Skin of body (tissue), 3 donors: ENCODE measurements at places on chromosomes 3 and 15. TPM values are rescaled to one million over a fixed set of nuclear protein-coding genes. Genes with fewer than 3 reads are reported as not detected.

DNA sequence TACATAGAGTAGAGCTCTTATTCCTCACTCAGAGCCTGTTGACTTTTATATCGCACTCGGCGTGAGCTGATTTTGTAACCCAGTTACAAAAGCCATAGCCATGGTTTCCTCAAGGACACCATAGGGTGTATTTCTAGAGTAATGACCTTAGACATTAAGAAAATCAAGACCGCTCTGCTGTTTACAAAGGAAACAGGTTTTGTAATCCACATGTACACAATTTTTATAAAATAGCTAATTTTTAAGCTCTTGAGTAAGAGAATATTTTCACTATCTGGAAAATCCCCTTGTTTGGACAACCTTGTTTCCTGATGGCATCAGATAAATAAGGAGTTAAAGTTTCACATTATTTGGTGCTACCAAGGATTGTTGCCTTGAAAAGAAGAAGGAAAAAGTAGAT lies 104.7 kb downstream of the PGPEP1L start:
- no peak for DNase-seq

- peak; percentile 48 for DNase-seq
Measured at GRCh38 chr15:89654847-89655805, at the start of gene KIF7. Gene KIF7, minus strand, starts transcription at chr15:89655467. Its CDS starts 2,537 bp downstream, at chr15:89652930.

- DNase-seq, result no peak
Measured at GRCh38 chr3:195466251-195466650, 23.4 kb upstream of the ACAP2 start.

DNA sequence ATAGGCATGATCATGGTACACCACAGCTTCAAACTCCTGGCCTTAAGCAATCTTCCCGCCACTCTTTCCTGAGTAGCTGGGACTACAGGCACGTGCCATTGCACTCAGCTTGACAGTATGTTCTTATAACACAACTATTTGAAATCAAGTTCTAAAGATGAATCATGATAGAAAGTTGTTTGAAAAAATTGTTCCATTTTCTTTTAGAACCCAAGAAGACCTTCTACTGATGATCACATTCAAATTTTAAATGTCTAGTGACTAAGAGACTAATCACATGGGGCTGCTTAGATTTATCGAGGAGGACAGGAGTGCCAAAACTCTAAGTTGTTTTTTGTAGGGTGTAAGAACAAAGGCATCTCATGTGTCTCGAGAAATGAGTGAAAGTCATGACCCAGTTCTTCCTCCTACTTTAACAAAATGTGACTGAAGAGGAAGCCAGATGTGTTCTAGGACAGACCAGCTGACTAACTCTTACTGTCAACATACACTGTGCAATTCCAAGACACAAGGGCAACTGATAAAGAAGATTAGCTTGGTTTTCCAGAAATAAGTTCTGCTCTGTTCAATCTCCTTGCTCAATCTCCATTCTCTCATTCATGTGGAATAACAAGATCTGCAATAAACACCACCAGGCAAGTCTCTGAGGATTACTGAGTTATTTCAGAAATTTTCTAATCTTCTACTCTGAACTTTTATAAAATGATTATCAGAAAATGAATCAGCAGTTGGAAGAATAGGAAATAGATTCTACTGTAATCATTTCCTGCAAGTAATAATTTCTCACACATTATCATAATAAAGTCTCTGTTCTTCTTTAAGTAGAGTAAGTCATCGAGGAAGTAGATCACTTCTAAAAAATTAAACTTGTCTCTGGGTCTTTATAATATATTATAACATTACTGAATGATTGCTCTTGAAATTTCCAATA lies 122.6 kb upstream of the CCNL1 start:
- peak; percentile 75 for DNase-seq

DNA sequence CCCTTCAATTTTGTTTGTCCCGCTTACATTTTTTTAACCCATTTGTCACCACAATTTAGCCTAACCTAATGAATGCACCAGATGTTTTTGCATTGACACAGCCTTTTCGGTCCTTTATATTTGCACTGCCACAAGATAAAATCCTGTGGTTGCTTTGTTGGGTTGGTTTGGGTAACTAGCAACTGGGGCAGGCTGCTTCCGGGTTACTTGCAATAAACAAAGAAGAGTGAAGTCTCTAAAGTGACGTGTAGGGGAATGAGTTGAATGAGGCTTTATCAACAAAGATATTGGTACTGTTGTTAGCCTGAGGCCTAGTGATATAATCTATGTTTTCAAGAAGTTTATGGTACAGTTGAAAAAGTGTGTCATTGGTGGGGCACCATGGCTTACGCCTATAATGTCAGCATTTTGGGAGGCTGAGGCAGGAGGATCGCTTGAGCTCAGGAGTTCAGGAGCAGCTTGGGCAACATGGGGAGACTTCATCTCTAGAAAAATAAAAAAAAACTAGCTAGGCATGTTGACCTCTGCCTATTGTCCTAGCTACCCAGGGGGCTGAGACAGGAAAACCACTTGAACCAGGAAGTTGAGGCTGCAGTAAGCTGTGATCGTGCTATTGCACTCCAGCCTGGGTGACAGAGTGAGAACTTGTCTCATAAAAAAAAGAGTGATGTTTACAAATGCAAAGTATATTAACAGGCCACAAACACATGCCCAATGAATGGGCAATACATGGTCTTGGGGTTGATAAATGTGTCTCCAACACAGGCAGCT lies 121.8 kb downstream of the OXSM start:
- no peak for DNase-seq

Gene ADGRG7
- total RNA-seq, result 0.10 TPM

DNA sequence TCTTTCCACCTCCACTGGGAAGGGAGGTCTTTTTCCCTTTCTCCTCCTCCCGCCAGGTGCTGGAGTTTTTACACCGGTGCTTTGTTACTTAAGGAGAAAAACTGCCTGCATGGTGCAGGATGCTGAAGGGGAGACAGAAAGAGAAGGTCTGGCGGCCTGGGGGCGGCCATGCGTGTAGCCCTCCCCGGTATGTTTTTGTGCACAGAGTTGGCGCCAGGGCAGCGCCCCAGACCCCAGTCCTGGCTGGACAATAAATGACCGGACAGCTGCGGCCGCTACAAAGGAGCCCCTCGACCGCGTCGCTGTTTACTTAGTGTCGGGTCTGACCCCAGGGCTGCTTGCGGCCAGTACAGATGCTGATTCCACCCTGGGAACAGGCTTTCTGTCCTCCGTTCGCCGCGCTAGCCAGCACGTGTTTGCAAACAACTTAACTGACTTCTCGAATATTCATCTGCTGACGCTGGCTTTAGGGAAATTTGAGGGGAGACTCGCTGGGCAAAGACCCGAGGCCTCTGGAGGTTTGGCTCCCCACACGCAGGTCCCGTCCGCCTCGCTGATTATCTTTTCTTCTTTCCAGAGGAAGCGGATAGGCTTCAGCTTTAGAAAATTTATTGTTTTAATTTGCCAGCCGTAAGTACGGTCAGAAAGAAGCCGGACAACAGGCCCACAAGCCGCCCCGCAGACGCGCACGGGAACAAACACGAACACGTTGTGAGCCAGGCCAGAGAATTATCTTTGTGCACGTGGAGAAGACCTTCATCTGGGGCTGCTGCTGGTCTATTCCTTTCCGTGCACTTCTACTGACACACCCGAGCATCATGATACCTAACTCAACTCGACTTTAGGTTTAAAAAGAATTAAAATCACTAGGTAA lies 46.9 kb downstream of the ZIC4 start:
- no peak for DNase-seq
